ENCODE measurements at places on chromosomes 6 and 20. TPM values are rescaled to one million over a fixed set of nuclear protein-coding genes. Genes with fewer than 3 reads are reported as not detected.

GRCh38 chr6:129140526-129140925 lies 257.6 kb downstream of the LAMA2 start:
- no peaks in the 10 kb centered on the region for H3K36me3 ChIP-seq
- no peak overlapping the region for H3K4me3 ChIP-seq
- H3K27me3 ChIP-seq, result no peaks in the 10 kb centered on the region
- H3K4me1 ChIP-seq, result peaks cover 52% of the 10 kb centered on the region
- peak overlapping the region; percentile 39 for H3K27ac ChIP-seq

Gene PBOV1
- not detected for total RNA-seq

DNA sequence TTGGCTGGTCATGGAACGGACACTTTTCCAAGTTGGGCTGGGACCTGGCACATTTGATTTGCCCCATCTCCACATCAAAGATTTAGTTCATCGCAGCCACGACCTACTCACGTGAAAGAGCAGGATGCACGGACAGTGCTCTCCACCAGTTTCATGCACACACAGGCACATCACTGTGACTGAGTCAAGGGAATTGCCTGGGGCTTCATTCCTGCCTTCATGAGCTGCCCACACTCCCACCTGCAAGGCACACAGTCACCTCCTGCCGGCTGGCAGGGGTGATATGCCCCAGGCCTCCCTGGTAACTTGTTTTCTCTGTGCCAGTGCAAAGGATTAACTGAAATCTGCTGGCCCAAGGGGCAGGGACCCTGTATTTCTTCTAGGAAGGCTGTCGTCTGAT lies 23.3 kb upstream of the CST1 start:
- no peaks in the 10 kb centered on the region for H3K4me1 ChIP-seq
- H3K36me3 ChIP-seq, result no peaks in the 10 kb centered on the region
- no peak for DNase-seq
- no peak overlapping the region for H3K27ac ChIP-seq

- no peaks in the 10 kb centered on the region for H3K4me1 ChIP-seq
- no peak overlapping the region for H3K27ac ChIP-seq
- H3K36me3 ChIP-seq, result no peaks in the 10 kb centered on the region
- no peak for DNase-seq
- H3K4me3 ChIP-seq, result no peak overlapping the region
- H3K27me3 ChIP-seq, result no peaks in the 10 kb centered on the region
These were observed 91.7 kb downstream of the SLC2A10 start for GRCh38 chr20:46801003-46801702.

Gene TP53TG5
- not detected for total RNA-seq

DNA sequence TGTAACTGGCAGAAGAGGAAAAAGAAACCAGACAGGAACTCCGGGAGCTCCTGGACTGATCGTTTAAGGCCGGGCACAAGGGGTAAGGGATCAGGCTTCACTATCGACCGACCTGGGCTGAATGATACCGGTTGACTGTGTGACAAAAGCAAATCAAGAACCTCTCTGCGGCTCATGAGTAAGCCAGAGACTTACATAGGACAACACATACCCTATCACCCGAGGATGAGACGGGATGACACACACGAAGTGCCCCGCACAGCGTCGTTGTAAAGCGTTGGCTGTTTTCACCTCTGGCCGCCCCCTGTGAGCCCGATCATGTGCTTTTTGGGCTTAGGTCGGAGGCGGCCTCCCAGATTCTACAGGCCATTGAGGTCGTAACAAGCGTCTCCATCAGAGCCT lies 695 bp upstream of the TGIF2 start:
- peak overlapping the region; percentile 93 for H3K27ac ChIP-seq
- no peaks in the 10 kb centered on the region for H3K27me3 ChIP-seq
- peaks cover 4% of the 10 kb centered on the region for H3K4me1 ChIP-seq
- no peak for DNase-seq
- no peaks in the 10 kb centered on the region for H3K36me3 ChIP-seq

Gene CCDC167
- 14.4 TPM for total RNA-seq

GRCh38 chr6:116278854-116279231 lies 887 bp downstream of the TSPYL1 start:
- peak overlapping the region; percentile 92 for H3K4me3 ChIP-seq
- no peaks in the 10 kb centered on the region for H3K27me3 ChIP-seq
- DNase-seq, result no peak
- H3K36me3 ChIP-seq, result no peaks in the 10 kb centered on the region
- H3K4me1 ChIP-seq, result peaks cover 36% of the 10 kb centered on the region

- H3K4me3 ChIP-seq, result no peak overlapping the region
- no peak overlapping the region for H3K27ac ChIP-seq
- H3K4me1 ChIP-seq, result no peaks in the 10 kb centered on the region
These were observed 22.7 kb downstream of the HLA-C start for GRCh38 chr6:31249184-31249583.
